ENCODE measurements at places on chromosomes 1 and 21. TPM values are rescaled to one million over a fixed set of nuclear protein-coding genes. Genes with fewer than 3 reads are reported as not detected.

The SPATA21 gene
- not detected for total RNA-seq

The UBE2U gene
- total RNA-seq: not detected

The C1orf167 gene
- total RNA-seq: 0.36 TPM

The AGRN gene
- 221 TPM for total RNA-seq

The CD1E gene
- total RNA-seq: not detected

The DNM3 gene
- total RNA-seq: 23.7 TPM
